ENCODE measurements at places on chromosomes 3 and 15. TPM values are rescaled to one million over a fixed set of nuclear protein-coding genes. Genes with fewer than 3 reads are reported as not detected.

- DNase-seq = no peak
Observed at GRCh38 chr15:70503073-70503745, 260.1 kb downstream of the UACA start.

GRCh38 chr15:55696221-55696620 is 46.7 kb downstream of the PRTG start:
- no peak for DNase-seq

DNA sequence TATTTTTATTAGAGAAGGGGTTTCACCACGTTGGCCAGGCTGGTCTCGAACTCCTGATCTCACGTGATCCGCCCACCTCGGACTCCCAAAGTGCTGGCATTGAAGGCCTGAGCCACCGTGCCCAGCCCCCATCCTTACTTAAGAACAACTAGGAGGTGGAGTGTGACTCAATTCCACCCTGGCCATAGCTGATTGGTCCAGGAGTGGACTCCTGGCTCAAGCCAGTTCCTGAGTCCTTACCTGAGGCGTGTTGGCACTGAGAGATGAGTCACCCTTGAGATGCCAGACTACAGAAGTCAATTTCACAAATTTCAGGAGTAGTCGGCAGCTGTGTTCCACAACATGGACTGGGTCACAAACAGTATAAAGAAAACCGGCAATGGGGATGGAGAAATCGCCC is 124.2 kb downstream of the SHQ1 start:
- DNase-seq = no peak

The FRMD5 gene
- total RNA-seq = 25.1 TPM

DNA sequence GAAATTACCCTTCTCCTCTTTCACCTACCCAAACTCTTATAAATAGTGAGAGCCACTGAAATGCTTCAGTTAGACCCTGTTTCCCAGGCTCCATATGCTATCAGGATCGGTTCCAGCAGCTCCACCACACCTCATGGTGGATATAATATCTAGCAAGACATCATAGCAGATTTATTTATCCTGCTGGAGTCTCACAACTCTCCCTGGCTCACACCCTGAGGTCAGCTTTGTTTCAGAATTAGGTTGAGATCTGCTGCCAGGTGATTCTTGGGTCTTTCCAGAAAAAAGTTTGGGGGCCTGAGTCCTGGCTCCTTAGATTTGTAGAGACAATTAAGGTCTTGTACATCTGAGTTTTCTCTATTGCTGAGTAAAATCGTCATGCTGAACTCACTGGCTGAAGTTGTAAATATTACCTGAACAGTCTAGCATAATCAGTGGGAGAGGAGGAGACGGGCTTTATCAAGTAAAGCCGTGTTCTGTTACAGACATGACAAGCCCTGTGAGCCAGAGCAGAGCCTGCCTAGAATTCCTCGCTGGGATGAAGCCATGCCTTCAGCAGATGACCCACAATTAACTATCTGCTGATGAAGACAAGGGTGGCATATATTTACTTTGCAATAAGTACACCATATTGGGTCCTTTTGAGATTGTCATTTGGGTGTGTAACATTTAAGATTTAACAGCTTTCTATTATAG is 131.6 kb downstream of the STAC start:
- DNase-seq = no peak

The MESP2 gene
- 0.14 TPM for total RNA-seq

- no peak for DNase-seq
Observed at GRCh38 chr3:168575750-168576149, 480.0 kb upstream of the GOLIM4 start.

Data from pulmonary artery endothelial cell (primary cell).